ENCODE measurements at places on chromosomes 13 and 19.
A peak's percentile ranks its signal among the peaks of the same experiment; 100 is the strongest.

DNA sequence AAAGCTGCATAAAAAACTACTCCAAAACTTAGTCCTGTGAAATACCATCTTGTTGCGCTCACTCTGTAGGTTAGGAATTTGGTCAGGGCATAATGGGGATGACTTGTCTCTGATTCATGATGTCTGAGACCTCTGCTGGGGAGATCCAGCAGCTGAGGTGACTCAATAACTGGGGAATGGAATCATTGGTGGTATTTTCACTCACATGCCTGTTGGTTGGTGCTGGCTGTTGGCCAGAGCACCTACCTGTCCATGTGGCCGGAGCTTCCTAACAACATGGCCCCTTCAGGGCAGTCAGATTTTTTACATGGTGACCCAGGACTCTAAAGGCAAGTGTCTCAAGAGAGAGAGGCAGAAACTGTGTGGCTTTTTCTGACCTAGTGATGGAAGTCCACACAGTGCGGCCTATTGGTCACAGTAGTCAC lies 7.4 kb upstream of the ESD start:
- DNase-seq: no peak

DNA sequence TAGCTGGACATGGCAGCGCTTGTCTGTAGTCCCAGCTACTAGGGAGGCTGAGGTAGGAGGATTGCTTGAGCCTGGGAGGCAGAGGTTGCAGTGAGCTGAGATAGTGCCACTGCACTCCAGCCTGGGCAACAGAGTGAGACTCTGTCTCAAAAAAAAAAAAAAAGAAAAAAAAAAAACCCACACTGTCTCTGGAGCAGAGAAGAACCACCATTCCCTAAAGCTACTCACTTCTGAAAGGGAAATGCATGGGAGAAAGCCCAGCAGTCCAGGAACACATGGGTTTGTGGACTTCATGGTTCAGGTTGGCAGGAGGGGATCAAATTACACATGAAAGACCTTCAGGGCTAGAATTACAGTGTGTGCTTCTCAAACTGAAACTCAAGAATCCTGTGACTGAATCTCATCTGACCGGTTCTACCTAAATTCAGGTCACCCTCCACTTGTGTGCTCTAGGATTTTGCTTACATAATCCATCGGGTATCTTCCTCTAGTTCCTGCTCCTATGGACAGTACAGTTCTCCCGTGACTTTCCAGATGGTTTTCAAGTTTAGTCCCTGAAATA lies 30.2 kb upstream of the CPB2 start:
- no peak for DNase-seq

DNA sequence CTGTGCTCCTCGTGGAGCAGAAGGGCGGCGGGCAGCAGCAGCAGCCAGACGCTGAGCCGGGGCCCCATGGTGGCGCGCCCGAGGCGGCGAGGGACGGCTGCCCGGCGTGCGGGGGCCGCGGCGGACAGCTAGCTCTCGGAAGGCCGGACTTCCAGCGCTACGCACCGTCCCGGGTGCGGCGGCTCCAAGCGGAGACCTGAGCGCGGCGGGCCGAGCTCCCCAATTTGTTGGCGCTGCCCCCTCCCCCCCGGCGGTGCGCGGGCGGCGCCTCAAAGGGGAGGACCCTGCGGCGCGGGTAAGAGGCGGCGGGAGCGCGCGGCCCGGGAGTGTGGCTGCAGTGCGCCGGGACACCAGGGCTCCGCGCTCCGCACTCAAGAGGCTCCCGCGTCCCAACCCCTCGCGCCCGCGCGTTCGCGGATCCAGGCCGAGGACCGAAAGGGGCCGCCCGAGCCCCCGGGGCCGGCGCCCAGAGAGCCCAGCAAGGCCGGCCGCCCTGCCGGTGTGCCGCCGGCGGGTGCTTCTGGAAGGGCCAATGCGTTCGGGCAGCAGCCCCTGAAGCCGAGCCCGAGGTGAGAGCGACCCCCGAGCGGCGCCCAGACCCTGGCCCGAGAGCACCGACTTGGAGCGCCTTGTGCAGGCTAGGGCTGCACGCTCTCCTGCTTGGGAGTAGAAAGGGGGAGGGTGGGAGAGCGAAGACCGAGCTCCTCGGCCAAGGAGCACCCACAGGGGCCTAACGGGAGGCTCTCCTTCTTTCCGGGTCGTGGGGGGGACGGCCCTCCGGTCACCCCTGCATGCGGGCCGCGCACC lies at the start of the genes COL4A1 and COL4A2:
Gene COL4A1, minus strand, starts transcription at position 198 of the 807 bp plus-strand sequence. Its CDS starts 130 bp downstream, at position 68.
Gene COL4A2, plus strand, starts transcription at position 325 of the 807 bp plus-strand sequence. CDS start 620 bp downstream, outside the sequence.
- no peak for DNase-seq

DNA sequence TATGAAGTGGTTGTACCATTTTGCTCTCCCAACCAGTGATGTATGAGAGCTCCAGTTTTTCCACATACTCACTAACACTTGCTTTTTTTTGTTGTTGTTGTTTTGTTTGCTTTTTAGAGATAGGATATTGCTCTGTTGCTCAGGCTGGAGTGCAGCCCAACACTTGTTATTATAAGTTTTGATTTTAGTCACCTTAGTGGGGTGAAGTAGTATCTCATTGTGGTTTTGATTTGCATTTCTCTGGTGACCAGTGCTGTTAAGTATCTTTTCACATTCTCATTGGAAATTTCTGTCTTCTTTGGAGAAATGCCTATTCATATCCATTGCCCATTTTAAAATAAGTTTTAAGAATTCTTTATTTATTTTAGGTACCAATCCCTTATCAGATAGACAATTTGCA lies 31.3 kb downstream of the CYP4F22 start:
- DNase-seq: no peak

DNA sequence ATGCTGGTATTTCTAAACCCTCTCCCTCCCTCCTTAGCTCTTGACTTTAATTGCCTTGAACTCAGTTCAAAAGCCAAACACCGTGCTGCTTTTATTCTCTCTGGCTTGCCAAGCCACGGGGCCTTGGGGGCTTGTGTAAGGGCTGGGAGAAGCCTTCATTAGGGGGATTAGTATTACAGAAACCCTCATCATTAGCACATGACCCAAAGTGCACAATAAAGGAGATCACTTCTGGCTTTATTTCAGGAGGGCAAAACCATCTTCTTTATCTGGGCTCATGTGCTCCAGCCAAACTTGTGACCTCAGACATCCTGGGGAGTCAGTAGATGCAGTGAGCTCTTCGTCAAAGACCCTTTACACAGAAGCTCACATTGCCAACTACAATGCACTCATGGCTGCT lies at the start of gene DCT:
Gene DCT, minus strand, starts transcription at position 67 of the 400 bp plus-strand sequence. CDS start 427 bp downstream, outside the sequence.
- DNase-seq: no peak

- DNase-seq: no peak
Observed at GRCh38 chr13:41178040-41178439, 16.3 kb downstream of the KBTBD7 start.

- DNase-seq: peak; percentile 66
Observed at GRCh38 chr19:10112037-10112761, 706 bp downstream of the P2RY11 start.

DNA sequence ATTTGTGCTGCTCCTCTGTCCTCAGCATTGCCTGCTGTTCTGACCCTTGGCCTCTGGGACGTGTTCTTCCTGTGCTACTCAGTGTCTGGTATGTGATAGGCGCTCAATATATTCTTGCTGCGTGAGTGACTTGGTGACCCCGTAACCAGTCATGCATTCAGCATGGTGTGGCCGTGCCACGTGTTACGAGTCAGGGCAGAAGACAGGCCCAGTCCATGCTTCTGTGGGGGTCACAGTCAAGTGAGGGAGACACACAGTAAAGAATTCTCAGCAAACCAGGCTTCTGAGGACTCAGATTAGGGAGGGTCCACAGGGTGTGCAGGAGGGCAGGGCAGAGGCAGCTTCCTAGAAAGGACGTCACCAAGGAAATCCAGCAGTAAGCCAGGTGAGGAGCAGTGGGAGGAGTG lies 7.9 kb downstream of the PPP1R37 start:
- DNase-seq: no peak

GRCh38 chr19:46131485-46132143 lies 7.1 kb upstream of the IGFL3 start:
- DNase-seq: no peak

DNA sequence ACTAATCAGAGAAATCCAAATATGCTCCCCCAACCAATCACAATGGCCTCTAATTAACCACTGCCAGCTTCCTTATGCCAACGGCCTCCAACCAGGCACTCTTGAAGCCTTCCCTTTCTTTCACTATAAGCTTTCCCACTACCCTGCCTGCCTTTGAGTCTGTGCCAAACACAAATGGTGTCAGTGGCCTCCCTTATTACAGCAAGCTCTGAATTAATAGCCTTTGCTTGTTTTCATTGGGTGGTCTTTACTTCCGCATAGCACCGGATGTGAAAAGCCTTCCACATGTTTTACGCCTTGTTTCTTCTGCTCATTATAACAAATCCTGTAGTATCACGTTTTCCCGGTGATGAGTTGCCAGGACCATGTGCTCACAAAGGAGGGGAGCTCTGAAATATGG lies 1.4 kb upstream of the EDDM13 start:
- no peak for DNase-seq

- DNase-seq: no peak
Observed at GRCh38 chr13:103605546-103606326, 539.5 kb upstream of the SLC10A2 start.

DNA sequence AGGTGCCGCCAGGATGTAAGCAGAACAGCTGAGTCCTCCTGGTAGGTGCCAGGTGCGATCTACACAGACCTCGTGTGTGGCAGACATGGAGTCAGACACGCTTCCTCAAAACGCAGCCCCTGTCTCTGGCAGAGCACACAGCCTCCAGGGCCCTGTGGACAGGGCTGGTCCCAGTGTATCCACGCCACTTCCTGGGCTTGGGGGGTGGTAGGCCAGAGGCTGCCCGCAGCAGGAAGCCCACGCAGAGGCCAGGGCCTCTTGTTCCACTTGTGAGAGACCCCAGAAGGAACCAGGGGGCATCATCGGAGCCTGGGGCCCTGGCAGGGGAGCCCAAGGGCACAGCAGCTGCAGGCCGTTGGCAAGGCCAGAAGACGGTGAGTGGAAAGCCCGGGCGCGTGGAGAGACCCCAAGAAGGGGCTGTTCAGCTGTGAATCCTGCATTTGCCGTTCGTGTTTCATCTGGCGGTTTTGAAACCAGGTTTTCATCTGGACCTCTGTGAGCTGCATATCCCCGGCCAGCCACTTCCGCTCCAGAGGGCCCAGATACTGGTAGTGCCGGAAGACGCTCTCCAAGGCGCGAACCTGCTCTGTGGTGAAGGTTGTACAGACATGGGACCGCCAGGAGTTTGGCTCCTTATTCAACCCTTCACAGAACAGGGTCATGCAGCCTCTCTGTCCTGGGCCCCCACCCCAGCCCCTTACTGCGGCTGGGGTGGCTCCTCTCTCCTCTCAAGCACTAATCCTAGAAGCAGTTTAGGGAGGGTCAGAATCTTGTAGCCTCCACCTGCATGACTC lies 25.1 kb upstream of the SLITRK1 start:
- no peak for DNase-seq

- no peak for DNase-seq
Observed at GRCh38 chr19:42255766-42256745, 1.1 kb upstream of the ERF start.

GRCh38 chr13:80740071-80740470 lies 399.1 kb upstream of the SPRY2 start:
- no peak for DNase-seq

DNA sequence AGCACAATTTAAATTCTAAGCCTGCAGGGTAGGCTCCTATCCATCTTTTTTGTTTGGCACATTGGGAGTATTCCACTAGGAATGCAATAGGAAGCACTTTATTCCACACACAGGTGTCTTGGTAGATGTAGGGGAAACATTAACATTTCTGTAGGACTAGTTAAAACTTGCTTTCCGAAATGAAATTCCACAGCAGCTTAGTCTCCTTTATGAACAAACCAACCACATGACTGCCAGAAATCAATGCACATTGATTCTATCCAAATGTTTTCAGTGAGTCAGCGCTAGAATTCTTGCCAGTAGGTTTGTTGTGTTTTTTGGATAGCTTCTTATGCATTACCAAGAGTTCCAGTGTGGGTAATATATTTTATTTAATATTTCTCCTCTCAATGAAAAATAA lies 207.9 kb upstream of the CSNK1A1L start:
- DNase-seq: no peak

GRCh38 chr13:25167382-25168174 lies 4.5 kb downstream of the AMER2 start:
- no peak for DNase-seq

Measured in stimulated activated CD4-positive, alpha-beta T cell treated with anti-CD3 and anti-CD28 coated beads, Interleukin-1b, Interleukin-23, amount 100 ng/mL, for 48 hours (primary cell).